GM18507 (cell line): ENCODE measurements at places on chromosomes 3 and 15.

GRCh38 chr3:151301787-151302186, 14.8 kb downstream of the GPR87 start:
- no peak for DNase-seq

GRCh38 chr15:96107916-96108315, 222.6 kb upstream of the NR2F2 start:
- no peak for DNase-seq

DNA sequence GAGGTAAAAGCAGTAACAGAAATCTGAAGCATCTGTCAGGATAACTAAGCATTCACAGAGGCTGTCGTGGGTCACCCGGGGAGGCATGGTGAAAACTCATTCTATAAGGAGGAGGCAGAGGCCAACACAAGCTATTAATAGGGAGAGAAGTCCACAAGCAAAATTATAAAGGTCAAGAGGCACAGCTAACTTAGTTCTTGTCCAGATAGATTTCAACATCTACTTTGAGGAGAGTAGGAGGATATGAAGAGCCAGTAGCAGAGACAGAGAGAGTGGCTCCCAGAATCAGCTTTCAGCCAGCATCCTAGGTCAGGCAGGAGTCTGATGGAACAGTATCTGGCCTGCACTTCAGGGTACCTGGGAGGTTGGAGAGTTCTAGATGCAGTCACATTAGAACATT, 95.3 kb downstream of the STAC start:
- DNase-seq, result no peak

GRCh38 chr3:63968612-63969350, 54.5 kb downstream of the PSMD6 start:
- no peak for DNase-seq

GRCh38 chr3:153247331-153248330, 85.6 kb downstream of the RAP2B start:
- no peak for DNase-seq

GRCh38 chr15:81897057-81897677, 148.7 kb downstream of the MEX3B start:
- no peak for DNase-seq

DNA sequence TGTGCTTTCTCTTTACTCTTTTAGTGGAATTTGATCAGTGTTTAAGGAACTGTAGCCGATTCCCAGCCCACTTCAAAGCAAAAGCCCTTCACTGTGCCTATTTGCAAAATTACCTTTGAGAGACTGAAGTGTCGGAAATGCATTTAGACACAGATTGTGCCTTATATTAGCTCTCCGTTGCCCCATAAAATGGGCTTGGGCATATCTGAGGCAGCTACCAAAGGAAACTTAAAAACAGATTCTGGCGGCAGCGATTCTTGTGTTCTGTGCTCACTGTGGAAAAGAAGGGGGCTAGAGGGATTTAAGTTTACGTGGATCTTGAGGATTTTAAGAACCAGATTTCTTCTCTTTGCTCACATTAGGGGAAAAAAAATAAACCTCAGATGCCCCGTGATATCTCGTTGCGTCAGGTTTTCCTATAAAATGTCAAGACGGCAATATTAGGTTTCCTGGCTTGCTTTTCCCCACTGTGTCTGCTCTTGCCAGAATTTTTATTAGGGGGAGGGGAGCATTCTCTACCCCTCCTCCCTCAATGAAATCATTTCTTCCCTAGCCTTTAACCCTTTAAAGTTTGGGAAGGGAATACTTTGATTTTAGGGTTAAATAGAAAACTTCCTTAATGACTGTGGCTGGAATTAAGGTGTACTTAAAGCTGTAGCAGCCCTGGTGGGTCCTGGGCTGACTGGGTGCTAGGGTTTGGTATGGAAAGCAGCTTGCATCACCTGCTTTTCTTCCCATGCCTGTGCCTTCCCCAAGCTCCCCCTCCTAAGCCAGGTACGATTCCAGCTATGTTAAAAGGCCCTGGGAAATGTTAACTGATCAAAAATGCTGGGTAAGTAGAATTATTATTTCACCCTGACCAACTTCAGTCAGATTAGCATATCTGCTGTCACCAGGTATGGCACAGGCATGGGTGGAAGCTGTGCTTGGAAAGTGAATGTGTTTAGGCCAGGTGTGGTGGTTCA, 73.8 kb downstream of the SMAD3 start:
- no peak for DNase-seq

DNA sequence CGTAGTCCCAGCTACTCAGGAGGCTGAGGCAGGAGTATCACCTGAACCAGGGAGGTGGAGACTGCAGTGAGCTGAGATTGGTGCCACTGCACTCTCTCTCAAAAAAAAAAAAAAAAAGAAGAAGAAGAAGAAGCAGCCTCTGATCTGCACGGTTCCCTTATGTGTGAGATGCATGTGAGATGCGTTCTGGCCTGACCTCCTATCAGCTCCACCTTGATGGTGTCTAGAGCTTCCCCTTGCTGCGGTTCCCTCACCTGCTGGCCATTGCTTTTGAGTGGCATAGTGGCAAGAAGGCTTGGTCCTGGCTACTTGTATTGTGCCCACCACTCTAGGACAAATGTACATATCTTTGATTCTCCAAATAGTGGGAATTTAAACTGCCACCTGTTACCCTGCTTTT, 49.4 kb upstream of the CFAP161 start:
- DNase-seq, result no peak

GRCh38 chr3:178255315-178255714, 280.9 kb upstream of the KCNMB2 start:
- no peak for DNase-seq

GRCh38 chr15:94287794-94288246, 56.5 kb downstream of the MCTP2 start:
- DNase-seq, result no peak

- DNase-seq, result no peak
These were observed 41.1 kb upstream of the PLXNA1 start for GRCh38 chr3:126941721-126942270.

DNA sequence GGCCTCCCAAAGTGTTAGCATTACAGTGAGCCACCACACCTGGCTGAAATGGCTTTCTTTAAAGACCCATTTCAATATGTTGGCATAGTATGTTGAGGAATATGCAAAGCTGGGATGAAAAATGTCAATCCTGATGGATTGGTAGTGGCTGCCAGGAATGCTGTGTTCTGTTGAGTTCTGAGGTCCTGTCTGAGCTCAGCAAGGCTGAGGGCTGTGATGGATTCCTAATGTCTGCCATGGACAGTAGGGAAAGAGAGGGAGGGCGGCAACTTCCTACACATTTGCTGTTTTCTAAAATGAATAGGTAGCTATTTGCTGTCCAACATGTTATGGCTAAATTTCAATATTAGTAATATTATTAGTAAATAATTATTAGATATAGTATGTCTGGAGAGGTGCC, 8.2 kb downstream of the RAB8B start:
- DNase-seq, result no peak

- no peak for DNase-seq
These were observed 44.8 kb downstream of the PLD1 start for GRCh38 chr3:171765511-171765887.

GRCh38 chr3:113912552-113913236, 35.1 kb upstream of the ZDHHC23 start:
- peak; percentile 22 for DNase-seq

DNA sequence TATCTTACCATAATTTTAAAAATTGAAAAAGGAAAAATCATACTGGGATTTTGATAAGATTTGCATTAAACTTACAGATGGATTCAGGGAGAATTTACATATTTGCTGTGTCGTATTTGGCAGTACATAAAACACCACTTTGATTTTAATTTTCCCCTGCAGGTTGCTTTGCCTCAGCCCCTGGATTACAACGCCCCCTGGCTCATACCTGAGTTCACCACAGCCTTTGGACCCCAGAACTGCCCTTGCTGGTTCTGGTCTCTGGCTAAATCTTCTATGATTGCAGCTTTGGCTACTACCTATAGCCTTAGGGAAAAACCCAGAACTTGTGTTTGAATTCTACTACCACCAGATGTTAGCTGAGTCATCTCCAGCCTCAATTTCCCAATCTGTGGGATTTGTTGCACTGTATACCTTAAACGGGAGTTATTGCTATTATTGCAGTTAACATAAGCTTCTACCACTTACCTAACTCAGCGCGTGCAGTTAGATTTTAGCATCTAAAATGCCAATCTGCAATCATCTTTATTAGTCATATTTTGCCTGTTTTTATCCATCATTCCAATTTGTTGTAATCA, 315.7 kb upstream of the GADL1 start:
- DNase-seq, result no peak

- DNase-seq, result no peak
These were observed 245.0 kb upstream of the ADAMTS9 start for GRCh38 chr3:64932666-64933342.

DNA sequence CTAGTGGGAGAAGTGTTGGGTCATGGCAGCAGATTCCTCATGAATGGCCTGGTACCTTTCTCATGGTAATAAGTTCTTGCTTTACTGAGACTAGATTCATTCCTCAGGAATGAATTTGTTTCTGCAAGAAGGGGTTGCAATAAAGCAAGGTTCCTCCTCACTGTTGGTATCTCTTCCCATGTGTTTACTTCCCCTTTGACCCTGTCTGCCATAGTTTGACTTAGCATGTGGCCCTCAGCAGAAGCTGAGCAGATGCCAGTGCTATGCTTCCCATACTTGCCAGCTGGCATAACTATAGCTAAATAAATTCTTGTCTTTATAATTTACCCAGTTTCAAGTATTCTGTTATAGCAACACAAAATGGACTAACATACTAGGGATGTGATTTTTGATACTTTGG, 163.6 kb upstream of the COL8A1 start:
- DNase-seq, result no peak

- DNase-seq, result no peak
These were observed 94.2 kb downstream of the SENP7 start for GRCh38 chr3:101418851-101419250.

DNA sequence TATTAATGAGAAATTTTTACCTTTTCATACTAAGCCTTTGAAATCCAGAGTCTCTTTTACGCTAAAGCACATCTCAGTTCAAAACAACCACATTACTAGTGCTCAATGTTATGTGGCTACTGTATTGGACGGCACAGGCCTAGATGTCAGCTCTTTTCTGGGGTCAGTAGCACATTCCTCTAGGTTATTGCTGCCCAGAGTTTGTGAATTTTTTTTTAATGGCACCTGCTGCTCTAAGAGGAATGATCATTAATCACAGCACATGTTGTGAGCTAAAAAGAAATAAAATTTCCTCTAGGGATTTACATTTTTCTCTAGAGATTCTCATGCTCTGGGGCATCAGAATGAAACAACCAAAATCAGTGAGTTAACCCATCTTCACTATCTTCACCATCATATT, 436.8 kb upstream of the THBS1 start:
- DNase-seq, result no peak

- DNase-seq, result no peak
These were observed 260.1 kb upstream of the PLSCR5 start for GRCh38 chr3:146865175-146865755.

- DNase-seq, result no peak
These were observed 60.6 kb downstream of the TCF12 start for GRCh38 chr15:56978898-56979662.

DNA sequence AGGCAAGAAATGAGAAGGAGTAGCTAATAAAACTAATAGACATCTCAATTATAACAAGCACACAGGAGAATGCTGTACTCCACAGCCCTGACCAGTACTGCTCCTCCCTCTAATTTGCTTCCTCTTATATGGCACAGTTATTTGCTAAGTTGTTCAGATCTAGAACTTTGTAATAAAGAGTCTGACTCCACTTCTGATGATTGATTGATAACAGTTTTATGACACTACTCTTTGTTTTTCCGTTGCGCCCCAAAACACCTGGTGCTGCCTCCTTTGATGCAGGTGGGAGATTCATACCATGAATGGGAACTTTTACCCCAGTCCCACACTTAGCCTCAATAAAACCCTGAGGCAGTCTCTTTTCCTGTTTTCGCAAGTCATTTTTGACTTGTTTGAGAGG, 777.7 kb downstream of the GBE1 start:
- DNase-seq, result no peak

DNA sequence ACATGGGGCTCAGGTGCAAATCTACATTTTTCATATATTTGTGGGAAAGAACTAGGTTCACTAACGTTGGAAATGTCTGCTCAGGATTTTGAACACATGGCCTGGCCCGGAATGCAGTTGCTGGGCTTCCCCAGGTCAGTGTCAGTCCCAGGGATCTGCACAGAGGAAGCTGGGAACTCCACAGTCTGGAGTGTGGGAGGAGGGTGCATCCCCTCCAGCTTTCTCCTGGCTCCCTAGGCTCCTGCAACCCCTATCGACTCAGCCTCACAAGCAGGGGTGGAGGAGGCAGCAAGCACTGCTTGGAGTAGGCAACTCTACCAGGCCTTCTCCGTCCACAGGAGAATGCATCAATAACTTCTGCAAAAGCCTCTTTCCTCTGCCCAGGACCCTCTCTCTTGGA, 30.1 kb upstream of the HCN4 start:
- DNase-seq, result no peak

- no peak for DNase-seq
These were observed 54.7 kb downstream of the TP63 start for GRCh38 chr3:189685860-189686259.

DNA sequence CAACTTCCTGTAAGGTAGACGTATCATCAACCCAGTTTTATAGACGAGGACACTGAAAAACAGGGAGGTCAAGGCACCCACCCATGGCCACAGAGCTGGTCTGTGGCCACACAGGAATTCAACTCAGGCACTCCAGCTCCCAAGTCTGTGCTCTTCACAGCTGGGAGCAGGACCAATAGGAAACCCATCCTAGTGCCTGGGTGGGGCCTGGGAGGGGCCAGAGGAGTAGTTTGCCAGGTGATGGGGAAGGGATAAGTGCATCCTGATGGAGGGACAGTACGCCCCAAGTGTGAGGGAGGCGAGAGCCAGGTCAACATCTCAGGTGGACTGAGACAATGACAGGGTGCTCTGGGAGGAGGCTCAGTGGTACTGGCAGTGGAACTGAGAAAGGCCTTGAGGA, 22.0 kb downstream of the KIF9 start:
- DNase-seq, result no peak

DNA sequence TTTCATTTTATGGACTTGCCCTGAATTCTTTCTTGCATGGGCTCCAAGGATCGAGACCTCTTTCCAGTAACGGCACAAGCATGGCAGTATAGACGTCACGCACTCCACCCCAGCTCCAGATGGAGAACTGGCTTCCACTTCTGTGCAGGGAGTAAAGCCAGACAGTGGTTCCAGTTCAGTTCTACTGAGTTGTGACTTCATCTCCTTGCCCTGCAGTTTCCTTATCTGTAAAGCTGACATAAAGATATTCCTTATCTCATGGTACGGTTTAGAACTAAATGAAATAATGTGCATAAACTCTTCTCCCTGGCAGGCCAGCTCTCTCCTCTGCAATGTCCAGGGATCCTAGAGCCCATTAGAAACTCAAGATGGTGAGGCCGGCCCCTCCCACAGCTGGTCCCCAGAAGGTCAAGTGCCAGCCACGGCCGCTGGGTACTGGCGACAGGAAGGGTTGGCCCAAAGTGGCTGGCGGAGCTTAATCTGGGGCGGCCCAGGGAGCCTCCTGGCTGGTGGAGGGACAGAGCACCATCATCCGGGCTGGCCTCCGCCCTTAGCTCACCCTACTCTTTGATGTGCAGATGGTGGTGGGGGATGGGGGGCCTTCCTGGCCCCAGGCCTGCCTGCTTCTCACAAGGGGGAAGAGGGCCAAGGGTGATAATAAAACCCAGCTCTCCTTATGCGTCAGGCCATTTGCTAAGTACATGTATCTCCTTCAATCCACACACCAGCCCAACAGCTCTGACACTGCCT, 7.2 kb downstream of the MESP2 start:
- DNase-seq, result no peak
